ENCODE measurements at places on chromosomes 7 and 10.

GRCh38 chr7:24899905-24900304, 80.1 kb downstream of the OSBPL3 start:
- DNase-seq, result no peak

- DNase-seq, result no peak
Observed at GRCh38 chr7:116150588-116150987, 59.8 kb upstream of the TES start.

GRCh38 chr7:129780974-129781927, 169.7 kb downstream of the NRF1 start:
- DNase-seq, result no peak

GRCh38 chr7:28176174-28176573, 4.4 kb downstream of the JAZF1 start:
- no peak for DNase-seq

- DNase-seq, result no peak
Observed at GRCh38 chr10:120314442-120314841, 142.6 kb upstream of the PLPP4 start.

DNA sequence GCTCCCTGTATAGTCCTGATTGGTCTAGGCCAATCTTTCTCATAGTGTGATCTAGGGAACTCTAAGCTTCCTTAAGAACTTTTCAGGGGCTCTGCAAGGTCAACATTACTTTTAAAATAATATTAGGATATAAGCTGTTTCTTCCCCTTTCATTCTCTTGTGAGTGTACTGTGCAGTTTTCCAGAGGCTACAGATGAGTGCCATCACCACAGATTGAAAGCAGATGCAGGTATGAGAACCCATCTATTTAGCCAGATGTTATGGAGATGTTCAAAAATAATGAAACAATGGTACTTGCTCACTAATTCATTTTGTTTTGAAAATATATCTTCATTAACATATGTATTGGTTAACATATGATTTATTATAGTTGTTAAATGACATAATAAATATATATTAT, 169.2 kb upstream of the SEMA3A start:
- no peak for DNase-seq

DNA sequence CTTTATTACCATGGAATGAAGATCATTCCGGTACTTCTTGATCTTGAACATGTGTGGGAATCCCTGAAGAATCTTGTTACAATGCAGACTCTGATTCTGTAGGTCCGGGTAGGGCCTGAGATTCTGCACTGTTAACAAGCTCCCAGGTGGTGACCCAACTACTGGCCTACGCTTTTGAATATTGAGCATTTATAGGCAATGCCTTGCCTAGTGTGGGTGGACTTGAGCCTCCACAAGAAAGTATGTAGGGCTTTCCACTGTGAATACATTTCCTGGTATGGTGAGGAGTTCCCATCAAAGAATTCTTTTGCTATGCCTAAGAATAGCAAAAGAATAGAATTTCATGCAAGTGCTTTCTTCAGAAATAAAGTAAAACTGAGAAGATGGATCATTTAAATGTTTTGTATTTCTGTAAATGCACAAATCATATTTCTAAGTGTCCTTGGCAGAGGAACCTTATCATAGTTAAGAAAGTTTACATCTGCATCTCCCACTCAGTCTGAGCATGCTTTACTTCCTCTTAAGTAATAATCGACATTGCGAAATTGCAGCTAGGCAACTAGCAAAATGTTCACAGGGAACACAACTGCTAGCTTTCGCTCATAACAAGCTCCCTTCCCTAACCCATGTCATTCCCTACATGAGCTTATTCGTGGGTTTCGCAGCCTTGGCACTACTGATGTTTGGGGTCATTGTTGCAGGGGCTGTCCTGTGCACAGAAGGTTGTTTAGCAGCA, 71.4 kb downstream of the AHR start:
- DNase-seq, result no peak

DNA sequence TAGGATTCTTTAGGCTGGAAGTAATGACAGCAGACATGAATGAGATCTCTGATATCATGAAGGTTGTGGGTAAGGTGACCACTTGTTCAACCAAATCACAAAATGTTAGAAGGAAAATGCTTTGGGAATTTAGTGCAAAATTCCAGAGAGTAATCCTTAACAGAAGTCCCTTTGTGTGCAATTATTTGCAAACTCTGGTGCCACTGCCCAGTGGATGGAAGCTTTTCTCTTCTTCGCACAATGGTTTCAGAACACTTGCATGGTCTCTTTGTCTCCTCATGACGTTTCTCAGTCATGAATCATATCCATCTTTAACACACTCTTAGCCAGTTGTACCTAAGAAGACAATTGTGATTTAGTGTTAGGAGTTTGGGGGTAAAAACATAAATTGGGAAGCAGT, 570.4 kb upstream of the ANKRD30A start:
- no peak for DNase-seq

DNA sequence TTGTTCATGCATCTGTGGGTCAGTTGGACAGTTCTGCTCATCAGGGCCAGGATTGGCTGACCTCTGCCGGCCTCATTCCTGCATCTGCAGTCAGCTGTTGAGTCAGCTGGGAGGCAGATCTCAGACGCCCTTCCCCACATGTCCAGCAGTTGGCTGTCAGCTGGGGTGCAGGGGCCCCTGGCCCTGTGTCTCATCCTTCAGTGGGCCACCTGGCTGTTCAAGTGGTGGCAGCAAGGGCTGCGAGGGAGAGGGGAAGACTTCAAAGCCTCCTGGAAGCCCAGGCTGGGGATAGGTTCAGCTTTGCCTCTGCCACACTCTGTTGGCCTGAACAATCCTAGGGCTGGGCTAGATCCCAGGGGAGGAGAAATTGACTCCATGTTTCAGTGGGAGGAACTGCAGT, 33.2 kb downstream of the TACR2 start:
- no peak for DNase-seq

GRCh38 chr7:15682111-15682510, 4.4 kb downstream of the MEOX2 start:
- no peak for DNase-seq

GRCh38 chr7:89648509-89648908, 505.8 kb upstream of the STEAP1 start:
- no peak for DNase-seq

- DNase-seq, result no peak
Observed at GRCh38 chr10:70158113-70158512, 11.6 kb upstream of the TYSND1 start.

- DNase-seq, result no peak
Observed at GRCh38 chr10:12960334-12960898, 41.1 kb downstream of the CCDC3 start.

- DNase-seq, result no peak
Observed at GRCh38 chr10:88974446-88975376, 15.9 kb upstream of the FAS start.

DNA sequence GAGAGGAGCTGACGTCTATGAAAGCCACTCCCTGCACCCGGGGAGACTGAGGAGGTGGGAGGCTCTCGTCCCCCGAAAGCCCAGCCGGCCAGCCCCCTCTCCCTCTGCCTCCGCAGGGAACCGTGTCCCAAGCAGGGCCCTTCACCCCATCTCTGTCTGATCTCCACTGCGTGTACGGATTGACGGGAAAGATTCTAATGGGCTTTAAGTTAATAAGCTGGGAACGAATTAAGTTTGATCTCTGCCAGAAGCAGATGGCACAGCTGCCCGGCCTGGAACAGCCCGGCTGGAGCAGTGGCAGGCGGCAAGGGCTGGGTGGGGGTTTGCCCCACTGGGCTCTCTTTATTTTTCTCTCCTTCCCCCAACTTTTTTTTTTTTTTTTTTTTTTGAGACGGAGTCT, 6.1 kb upstream of the SLC29A4 start:
- no peak for DNase-seq

DNA sequence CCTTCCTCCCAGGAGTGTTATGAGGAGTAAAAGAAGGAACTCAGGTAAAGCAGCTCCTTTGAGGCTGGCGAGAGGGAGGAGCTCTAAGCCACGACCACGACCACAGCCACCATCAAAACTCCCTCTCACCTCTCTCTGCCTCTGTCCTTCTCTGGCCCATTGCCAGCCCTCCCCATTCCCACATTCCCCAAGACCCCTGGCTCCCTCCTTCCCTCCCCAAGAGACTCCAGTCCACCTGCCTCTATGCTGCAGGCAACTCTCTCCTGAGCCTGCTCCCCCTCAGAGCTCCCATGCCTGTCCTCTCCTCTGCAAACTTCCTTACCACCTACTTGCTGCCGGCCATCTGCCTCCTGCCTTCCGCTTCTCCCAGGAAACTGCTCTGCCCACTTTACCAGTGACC, 9.5 kb downstream of the SLIT1 start:
- no peak for DNase-seq

DNA sequence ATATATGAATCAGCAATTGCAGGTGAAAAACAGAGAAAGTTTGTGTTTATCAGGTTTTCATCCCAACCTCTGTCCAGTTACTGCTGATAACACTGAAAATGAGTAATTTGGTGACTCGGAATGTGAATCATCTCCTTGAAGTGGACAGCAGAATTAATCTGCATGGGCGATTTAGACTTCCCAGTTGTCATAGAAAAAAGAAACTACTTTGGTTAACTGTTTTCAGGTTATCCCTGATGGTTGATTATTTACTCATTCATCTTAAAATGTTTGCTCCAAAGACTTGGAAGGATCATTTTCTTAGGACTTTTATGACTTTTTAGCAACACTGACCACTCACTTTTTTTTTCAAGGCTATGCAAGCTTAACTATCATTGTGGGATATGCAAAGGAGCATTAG, 504.1 kb upstream of the ANKRD30A start:
- DNase-seq, result no peak

DNA sequence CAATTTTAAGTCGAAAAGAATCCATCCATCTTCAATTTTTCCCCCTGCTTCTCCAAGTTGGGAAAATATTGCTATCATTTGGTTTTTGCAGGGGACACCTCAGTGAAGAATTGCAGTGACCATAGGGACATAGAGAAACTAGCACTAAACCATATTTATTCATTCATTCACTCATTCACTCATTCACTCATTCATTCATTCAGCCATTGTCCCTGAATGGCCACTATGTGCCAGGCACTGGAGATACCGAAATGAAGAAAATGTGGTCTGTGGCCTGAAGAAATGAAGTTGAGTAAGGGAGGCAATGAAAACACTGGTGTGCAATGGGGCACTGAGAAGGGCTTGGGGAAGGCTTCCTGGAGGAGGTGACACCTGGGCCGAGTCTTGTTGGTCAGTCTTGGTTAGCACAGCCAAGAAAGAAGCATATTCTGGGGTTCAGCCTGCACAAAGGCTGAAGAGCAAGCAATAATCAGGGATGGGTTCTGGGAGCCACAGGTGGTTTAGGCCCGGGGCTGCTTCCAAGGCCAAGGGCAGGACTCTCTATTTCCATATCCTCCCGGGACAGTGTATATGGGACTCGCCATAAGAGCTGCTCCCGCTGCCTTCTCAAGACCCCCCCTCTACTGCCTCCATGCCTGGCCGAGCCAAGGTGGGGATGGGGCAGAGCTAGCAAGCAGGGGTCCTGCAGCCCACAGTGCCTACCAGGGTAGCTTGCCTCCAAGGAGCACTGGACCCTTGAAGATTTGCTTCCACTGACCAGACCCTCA, 25.5 kb upstream of the C10orf105 start:
- no peak for DNase-seq

- no peak for DNase-seq
Observed at GRCh38 chr7:4068286-4068685, 613.8 kb upstream of the FOXK1 start.

GRCh38 chr10:14325325-14325955, 5.3 kb downstream of the FRMD4A start:
- DNase-seq, result no peak

GRCh38 chr7:20146451-20146850, 70.7 kb downstream of the MACC1 start:
- no peak for DNase-seq

DNA sequence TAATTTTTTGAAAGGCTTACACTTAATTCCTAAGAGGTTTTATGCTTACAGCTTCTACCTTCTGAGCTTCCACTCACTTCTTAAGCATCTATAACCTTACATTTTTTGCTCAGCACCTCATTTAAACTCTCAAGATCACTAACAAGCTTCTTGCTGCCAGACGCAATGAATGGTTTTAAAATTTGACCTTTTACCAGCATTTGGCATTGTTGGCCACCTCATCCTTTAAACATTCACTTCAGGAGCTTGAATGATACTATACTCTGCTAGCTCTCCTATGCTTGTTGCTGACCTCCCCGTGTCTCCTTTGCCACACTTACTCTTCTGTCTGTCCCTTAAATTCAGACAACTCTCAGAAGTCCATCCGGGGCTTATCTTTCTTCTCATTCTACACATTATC, 37.7 kb upstream of the ODAD2 start:
- DNase-seq, result no peak

DNA sequence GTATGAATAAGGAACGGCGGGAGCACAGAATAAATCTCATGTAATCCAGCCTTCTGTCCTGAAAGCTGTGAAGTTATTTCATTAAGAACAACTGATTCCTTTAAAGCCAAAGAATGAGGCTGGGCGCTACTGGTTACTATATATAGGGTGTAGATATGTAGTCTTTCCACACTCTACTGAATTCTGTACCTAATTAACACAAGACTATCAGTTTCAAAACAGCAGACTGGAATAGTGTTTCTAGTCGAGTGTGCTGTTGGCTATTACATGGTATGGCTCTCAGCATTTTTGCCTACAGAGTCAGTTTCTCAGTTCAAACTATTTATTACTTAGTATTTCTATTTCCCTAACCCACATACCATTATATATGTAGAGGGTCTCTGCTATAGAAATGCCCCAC, 163.3 kb downstream of the THSD7A start:
- DNase-seq, result no peak

DNA sequence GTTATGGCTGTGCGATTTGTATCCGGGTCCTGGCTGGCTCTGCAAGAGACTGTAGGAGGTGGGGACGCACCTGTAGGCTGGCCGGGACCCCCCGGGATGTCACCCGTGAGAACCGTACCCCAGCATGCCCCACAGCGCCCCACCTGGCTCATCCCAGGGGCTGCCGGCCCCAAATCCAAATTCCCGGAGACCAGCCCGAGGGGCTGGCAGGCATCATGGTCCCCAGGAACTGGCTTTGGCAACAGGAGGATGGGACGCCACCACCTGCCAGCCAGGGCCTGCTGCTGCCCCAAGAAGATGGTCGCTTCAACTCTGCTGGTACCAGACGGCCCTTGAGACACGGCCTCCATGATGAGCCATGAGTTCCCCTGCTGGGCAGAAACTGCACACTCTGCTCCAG, 239.4 kb downstream of the ELFN1 start:
- DNase-seq, result no peak

DNA sequence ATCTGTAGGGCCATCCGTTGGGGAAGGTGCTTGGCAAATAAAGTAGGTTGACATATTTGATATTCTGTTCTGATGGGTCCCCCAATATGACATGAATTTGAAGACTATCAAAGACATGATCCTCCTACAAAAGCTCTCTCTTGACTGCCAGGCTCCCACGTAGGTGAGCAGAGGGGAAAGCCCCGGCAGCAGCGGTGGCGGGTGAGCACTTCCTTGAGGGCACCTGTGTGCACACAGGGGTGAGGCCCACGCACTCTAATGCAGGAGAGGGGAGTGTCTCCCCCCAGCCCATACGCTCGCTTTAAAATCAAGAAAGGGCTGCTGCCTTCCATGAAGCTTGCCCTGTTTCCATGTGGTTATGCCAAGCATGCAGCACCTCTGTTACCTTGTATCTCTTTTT, 100.4 kb downstream of the TAX1BP1 start:
- no peak for DNase-seq
